ENCODE measurements at places on chromosomes 3 and 15.

GRCh38 chr15:31297575-31298456, 28.8 kb upstream of the KLF13 start:
- DNase-seq = no peak

DNA sequence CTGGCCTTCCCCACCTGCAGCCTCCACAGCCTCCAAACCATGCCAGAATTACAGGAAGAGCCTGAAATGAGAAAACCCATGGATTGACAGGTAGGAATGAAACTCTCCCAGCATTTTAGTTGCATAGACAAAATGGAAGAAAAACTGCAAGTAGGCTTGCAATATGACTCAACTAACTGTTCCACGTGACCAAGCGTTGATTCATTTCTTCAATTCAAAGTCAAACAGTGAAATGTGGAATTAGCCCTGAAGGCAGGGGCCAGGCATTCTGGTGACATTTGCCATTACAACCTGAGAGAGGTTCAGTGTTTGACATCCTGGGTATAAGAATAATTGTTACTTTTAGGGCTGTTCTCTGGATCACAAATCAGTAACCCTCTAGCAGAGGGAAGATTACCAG, 676.5 kb upstream of the CFAP20DC start:
- DNase-seq = no peak

- DNase-seq = no peak
These were observed 970 bp downstream of the DPPA4 start for GRCh38 chr3:109336291-109336861.

DNA sequence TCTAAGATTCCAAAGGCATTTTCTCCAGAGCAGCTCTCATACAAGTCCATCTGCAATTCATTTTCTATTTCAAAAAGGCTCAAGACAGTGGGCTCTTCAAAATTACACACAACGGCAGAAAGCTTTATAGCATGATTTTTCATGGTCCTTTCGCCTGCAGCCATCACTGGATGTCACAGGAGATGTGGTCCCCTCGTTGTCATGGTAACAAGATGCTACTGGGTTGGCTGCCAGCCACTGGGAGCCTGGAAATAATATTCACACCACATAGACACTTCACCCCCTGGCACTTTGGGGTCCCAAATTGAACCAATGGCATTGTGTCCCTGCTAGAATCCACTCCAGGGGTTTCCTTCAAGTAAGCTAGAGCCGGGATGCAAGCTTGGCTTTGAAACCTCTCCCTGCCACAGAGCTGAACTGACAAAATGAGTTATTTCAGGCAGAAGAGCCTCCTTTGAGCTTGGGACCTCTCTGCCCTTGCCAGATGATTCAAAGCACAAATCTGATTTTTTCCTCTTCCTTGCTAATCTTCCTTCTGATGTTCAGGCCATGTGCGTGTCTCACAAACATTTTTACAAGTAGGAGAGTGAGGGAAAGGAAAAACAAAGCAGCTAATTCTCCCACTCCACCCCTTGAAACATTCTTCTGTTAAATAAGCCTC, 512.6 kb upstream of the ADAMTS9 start:
- no peak for DNase-seq

- DNase-seq = no peak
These were observed 37.1 kb downstream of the PHC3 start for GRCh38 chr3:170144437-170144843.
